ENCODE measurements at places on chromosomes 12 and 14.
A peak's percentile ranks its signal among the peaks of the same experiment; 100 is the strongest.

DNA sequence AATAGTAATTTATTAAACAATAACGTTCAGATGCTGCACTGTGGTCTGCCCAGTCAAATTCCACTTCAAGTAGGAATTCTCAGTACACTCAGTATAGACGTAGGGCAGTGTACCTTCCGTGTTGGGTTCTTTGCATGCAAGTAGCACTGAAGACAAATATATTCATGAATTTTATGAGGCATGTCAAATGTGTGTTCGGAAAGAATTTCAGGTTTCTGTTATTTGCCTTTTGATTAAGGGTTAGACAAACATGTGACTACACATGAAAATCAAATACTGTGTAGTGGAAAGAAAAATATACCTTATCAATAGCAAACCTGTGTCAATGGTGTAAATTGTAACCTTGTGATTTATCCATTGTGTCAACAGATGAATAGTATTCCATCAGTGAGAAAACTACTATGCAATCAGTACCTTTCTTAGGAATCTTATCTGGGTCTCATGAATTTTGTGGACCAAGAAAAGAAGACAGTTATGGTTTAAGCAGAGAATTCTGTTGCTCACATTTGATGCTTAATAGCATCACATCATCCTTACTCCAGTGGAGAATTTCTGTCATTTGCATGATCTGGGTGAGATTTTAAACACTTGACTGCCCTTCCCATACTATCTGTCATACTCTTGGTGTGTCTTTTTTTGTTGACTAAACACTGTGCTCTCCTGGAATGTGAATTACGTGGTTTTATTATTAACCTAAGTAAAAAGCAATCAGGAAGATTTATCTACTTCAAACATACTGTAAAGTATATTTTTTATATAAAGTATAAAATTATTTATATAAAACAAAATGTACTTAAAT lies 13.3 kb downstream of the TMEM260 start:
- no peak for DNase-seq

GRCh38 chr14:58626431-58626831 lies 11.3 kb upstream of the DACT1 start:
- DNase-seq: no peak

DNA sequence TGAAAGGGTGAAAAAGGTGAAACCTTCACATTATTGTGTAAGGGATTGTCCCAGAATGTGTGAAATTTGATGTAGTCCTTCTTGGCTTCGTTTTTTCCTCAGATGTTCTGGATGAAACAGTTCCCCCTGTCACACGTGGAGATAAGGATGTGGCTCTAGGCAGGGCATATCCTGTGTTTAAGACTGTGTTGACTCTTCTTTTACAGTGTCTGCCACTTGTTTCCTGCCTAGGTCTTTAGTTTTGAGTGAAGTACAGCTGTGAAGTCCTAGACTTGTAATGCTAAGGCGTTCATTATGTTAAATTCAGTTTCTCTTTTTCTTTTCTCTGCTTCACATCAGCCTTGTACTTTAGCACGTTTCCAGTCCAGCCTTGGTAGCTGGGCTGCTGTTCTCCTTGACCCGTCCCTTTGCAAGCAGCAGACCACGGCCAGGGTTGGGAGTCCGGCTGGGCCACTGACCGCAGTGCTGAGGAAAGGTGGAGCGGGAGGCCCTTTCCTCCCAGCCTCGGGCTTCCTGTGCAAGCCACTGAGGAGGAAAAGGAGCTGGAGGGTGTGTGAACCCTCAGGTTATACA lies 59.1 kb downstream of the RASSF3 start:
- DNase-seq: no peak

- DNase-seq: no peak
Observed at GRCh38 chr14:33444136-33444535, 505.5 kb downstream of the NPAS3 start.

- DNase-seq: no peak
Observed at GRCh38 chr12:3116106-3116844, 39.1 kb downstream of the TSPAN9 start.

- no peak for DNase-seq
Observed at GRCh38 chr12:56337753-56338251, 882 bp upstream of the IL23A start.

GRCh38 chr12:59010941-59011340 lies 90.6 kb upstream of the LRIG3 start:
- no peak for DNase-seq

GRCh38 chr14:93956514-93957332 lies 19.6 kb downstream of the ASB2 start:
- peak; percentile 61 for DNase-seq
